B cell (primary cell): ENCODE measurements at places on chromosomes 4 and X. TPM values are rescaled to one million over a fixed set of nuclear protein-coding genes. Genes with fewer than 3 reads are reported as not detected.

DNA sequence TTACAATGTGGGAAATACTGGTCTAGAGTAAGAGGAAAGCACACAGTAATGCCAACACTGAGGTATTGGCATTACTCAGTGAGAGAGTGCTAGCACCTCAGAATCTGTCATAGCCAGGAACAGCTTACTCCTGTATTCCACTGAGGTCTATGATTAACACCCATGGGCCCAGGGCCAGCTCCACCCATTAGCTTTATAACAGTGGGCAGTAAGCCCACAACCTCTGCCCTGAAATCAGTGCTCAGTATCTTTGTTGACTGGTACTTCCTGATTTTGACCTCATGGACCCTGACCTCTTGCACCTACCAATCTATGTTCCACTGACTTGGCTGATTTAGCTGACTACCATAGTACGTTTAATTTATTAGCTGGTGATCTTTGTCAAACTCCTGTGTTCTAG is 56.1 kb downstream of the LANCL3 start:
- no peak for DNase-seq

DNA sequence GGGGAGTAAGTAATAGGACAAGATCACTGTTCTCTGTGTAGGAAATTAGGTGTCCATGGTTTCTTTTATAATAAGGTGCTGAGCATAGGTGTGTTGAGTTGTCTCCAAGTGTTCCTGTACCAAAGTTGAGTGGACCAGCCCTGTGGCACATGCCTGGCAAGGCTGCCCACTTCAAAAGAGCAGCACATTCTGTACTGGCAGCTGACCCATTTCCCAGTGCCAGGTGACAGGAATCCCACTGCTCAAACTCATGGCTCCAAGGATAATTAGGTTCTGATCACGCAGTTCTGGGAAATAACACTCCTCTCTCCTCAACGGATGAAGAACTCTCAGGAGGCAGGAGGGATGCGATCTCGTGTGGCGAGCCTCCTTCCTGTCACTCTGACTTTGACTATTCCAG is 12.8 kb upstream of the LGI2 start:
- no peak for DNase-seq

DNA sequence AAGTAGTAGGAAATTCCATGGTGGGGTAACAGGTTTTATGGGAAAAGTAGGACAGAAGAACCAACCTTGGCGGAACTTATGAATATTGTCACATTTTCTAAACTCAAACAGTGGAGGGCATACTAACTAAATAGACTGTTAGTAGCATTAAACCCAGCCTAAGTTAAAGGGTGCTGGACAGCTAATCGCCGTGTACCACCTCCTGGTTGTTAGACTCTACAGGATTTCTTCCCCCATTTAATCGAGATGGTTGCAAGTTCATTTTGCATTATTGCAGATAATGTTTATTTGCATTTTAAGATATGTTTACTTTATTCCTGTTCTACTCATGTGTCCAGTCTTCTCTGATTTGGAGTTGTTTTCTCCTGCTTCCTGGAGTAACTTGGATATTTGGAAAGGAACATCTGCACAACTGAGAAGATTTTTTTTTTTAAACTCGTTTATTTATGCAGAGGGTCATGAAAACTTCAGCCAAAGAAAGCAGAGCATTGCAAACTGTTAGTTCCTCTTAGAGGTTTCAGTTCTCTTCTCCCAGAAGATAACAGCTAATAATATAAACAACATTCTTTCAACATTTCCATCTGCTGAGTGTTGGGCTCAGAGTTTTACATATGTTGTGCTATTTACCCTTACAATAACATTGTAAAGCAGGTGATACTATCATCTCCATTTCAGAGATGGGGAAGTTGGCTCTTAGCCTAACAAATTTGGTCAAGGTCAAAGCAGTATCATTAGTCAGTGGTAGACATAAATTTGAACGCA is 51.5 kb upstream of the TBC1D9 start:
- DNase-seq, result peak; percentile 80

MEPE gene
- total RNA-seq, result not detected in 2 replicates

- no peak for DNase-seq
Observed at GRCh38 chr4:184016759-184017668, 111.9 kb downstream of the STOX2 start.

DNA sequence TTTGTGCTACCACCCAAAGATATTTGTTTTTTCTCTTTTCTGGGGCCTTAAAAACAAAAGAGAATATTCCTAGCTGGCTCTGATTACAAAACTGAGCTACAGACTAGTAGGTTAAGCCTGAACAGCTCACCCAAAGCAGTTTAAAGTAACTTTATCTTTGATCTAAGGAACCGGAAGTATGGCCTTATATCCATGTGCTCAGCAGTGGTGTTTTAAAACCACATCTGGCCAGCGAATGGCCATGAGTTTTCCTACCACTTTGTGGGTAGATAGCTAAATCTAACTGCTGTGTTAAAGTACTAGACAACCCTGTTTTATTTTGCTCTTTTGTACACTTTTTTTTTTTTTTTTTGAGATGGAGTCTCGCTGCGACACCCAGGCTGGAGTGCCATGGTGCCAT is 24.6 kb downstream of the ADGRG4 start:
- no peak for DNase-seq

DNA sequence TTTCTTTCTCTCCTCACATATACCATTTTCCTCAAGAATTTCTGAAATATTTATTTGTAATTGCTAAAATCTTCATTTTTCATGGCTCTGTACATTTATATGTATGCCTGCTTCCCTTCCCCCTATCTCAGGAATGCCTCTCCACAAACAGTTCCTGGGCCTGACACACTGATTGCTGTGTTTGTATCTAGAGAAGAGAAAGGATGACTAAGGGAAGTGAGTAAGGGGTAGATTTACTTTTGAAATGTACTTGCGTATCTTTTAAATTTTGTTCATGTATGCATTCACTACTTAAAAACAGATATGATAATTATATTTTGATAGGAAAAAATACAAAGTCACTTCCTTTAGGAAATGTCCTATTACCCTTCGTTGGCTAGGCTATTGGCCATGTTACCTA is 790.8 kb downstream of the PCDH18 start:
- DNase-seq, result no peak
